ENCODE measurements at places on chromosomes 6 and 20.

- DNase-seq, result no peak
Observed at GRCh38 chr6:158850807-158851115, 31.6 kb upstream of the EZR start.

DNA sequence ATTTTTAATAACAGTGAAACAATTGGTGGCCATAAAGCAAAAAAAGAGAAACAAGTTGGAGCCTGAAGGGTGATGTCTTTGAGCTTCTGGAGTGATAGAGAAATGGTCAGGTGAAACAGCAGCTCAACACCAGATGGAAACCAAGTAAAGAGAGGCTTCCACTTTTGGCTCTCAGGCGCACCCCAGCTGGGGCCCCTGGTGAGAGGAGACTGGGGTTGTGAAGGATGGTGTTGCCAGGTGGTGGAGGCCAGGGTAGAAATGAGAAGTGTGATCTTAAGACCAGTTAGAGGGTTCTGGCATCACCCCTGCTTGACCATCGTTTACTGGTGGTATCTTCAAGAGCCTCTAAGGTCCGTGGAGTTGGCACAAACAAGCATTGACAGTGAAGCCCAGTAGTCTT, 126.0 kb upstream of the AKIRIN2 start:
- peak; percentile 80 for DNase-seq

GRCh38 chr20:56453352-56453751, 15.1 kb upstream of the RTF2 start:
- peak; percentile 23 for DNase-seq

GRCh38 chr6:67501755-67502154, 1133.3 kb upstream of the ADGRB3 start:
- no peak for DNase-seq
